Stimulated activated CD4-positive, alpha-beta T cell treated with anti-CD3 and anti-CD28 coated beads, Interleukin-2, amount 100 ng/mL, for 24 hours (primary cell): ENCODE measurements at places on chromosomes 13 and 19.

GRCh38 chr13:90201202-90201601, 1146.3 kb upstream of the MIR17HG start:
- no peak for DNase-seq

DNA sequence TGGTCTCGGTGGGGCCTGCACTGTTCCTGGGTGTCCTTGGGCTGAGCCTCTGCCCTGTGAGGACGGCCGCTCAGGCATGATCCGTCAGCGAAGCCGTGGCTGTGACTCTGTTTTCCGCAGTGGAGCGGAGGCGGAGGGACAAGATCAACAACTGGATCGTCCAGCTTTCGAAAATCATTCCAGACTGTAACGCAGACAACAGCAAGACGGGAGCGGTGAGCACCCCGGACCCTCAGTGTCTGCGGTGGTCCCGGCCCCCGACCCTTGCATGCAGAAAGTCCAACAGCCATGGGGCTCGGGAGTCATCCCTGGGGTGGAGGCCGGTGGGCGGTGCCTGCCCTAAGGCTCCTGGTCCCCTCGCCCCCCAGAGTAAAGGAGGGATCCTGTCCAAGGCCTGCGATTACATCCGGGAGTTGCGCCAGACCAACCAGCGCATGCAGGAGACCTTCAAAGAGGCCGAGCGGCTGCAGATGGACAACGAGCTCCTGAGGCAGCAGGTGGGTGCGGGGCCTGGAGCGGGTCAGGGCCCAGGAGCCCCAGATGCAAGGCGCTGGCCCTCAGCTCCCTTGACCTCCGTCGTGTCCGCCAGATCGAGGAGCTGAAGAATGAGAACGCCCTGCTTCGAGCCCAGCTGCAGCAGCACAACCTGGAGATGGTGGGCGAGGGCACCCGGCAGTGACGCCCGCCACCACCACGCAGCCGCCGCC, 3.6 kb upstream of the HAMP start:
- DNase-seq: no peak

- no peak for DNase-seq
Observed at GRCh38 chr19:42412227-42412626, 15.0 kb downstream of the LIPE start.

DNA sequence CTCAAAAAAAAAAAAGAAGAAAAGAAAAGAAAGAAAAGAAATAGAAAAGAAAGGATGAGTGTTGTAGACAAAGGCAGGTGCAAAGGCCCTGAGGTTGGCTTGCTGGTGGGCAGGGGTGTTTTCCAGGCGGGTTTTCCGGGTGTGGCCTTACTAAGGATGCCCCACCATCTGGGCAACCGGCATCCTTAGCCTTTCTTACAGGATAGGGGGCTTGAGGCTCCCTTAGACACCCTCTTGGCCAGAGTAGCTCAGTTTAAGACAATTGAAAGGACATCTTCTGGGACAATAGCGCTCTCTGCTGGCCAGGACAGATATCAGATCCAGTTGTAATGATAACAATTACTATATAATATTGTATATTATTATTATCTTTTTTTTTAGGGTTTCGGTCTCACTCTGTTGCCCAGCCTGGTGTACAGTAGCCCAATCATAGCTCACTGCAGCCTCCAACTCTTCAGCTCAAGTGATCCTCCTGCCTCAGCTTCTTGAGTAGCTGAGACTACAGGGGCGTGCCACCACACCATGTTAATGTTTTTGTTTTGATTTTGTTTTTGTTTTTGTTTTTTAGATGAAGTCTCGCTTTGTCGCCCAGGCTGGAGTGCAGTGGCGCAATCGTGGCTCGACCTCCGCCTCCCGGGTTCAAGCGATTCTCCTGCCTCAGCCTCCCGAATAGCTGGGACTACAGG, 1.4 kb upstream of the QTRT1 start:
- peak; percentile 81 for DNase-seq

DNA sequence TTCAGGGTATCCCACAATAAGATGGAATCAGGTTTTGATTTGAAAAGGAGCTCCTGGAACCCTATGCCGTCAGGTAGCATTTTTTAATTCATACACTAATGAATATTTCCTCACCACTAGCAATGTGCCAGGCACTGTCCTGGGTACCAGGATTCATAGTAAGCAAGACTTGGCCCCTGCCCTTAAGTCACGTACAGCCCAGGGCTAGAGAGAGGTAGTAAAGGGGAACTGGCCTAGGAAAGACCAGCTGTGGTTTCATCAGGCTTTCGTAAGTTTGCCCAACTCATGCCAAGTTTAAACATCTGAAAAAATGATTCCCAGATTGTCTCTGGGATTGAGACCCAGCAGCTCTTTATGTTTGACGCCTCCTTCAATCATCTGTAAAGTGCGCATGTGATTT, 45.9 kb upstream of the AMER2 start:
- no peak for DNase-seq

GRCh38 chr19:3178377-3178972, at the start of gene S1PR4:
Gene S1PR4 (plus strand): TSS chr19:3178769. CDS start chr19:3178793, 24 bp downstream.
- DNase-seq: peak; percentile 69
